Thymus (tissue), 14 donors: ENCODE measurements at places on chromosomes 13 and 19. TPM values are rescaled to one million over a fixed set of nuclear protein-coding genes. Genes with fewer than 3 reads are reported as not detected.

GRCh38 chr19:41305927-41306793, 3.8 kb upstream of the CCDC97 start:
- H3K27me3 ChIP-seq = no peaks in the 10 kb centered on the region
- no peak overlapping the region for H3K4me3 ChIP-seq

- H3K36me3 ChIP-seq = no peaks in the 10 kb centered on the region
- no peak for DNase-seq
- no peak overlapping the region for H3K4me3 ChIP-seq
- no peak overlapping the region for H3K27ac ChIP-seq
- H3K27me3 ChIP-seq = peaks cover 71% of the 10 kb centered on the region
Measured at GRCh38 chr19:47456721-47457474, 14.8 kb downstream of the SLC8A2 start.

GRCh38 chr19:54137699-54138488, at the start of gene CNOT3:
Gene CNOT3 (plus strand): TSS chr19:54137762. CDS start chr19:54142979, 5,217 bp downstream.
- H3K4me1 ChIP-seq = peaks cover 28% of the 10 kb centered on the region
- peak within 1 kb of the TSS; percentile 69 for H3K4me3 ChIP-seq
- peaks cover 26% of the 10 kb centered on the region for H3K36me3 ChIP-seq

DNA sequence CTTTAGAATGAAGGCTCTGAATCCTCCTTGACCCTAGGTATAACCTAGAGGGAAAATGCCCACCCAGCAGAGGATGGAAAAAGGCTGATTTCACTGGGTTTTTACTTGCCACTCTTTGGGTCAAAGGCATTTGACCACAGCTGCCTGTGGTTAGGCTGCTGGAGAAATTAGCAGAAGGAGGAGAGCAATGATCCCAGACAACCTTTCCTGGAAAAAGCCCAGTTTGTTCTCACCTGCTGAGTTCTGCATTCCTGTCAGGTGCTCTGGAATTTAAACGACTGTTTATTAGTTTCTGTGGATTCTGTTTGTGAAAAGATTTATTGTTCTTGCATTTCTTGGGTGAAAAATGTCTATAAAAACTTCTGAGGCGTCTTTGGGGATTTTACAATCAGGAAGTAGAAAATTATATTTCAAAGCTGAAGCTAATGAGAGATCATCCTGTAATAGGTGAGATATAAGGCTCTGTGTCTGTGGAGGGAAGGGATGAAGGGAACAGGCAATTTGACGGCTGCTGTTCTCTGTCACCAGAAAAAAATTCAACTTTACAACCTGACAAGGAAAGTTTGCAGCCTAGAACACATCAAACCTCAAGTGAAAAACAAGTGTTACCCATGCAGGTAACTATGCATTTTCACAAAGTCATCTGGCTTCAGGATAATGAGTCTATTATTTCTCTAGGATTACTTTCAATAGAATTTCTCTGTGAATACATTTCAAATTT, 519.7 kb downstream of the DIAPH3 start:
- no peak for DNase-seq
- no peak overlapping the region for H3K4me3 ChIP-seq
- no peaks in the 10 kb centered on the region for H3K4me1 ChIP-seq

- H3K27me3 ChIP-seq = no peaks in the 10 kb centered on the region
- no peak for DNase-seq
- no peak overlapping the region for H3K4me3 ChIP-seq
- H3K4me1 ChIP-seq = peaks cover 10% of the 10 kb centered on the region
- no peak overlapping the region for H3K27ac ChIP-seq
- H3K36me3 ChIP-seq = no peaks in the 10 kb centered on the region
Measured at GRCh38 chr13:108267347-108267746, 2.2 kb upstream of the TNFSF13B start.

GRCh38 chr13:112670864-112671263, 19.0 kb upstream of the ATP11A start:
- no peaks in the 10 kb centered on the region for H3K36me3 ChIP-seq
- no peaks in the 10 kb centered on the region for H3K4me1 ChIP-seq
- DNase-seq = no peak
- no peaks in the 10 kb centered on the region for H3K27me3 ChIP-seq

NFIC gene
- 2.1 TPM for total RNA-seq

GRCh38 chr19:12606796-12607195, 3.8 kb downstream of the ZNF490 start:
- no peak for DNase-seq
- H3K27me3 ChIP-seq = no peaks in the 10 kb centered on the region
- H3K36me3 ChIP-seq = peaks cover 35% of the 10 kb centered on the region
- peaks cover 16% of the 10 kb centered on the region for H3K4me1 ChIP-seq
- no peak overlapping the region for H3K27ac ChIP-seq

IL11 gene
- 0.38 TPM for total RNA-seq

- H3K36me3 ChIP-seq = peaks cover 57% of the 10 kb centered on the region
- no peak overlapping the region for H3K27ac ChIP-seq
- H3K4me1 ChIP-seq = peaks cover 90% of the 10 kb centered on the region
- no peaks in the 10 kb centered on the region for H3K27me3 ChIP-seq
- no peak overlapping the region for H3K4me3 ChIP-seq
Measured at GRCh38 chr19:7641290-7642276, 4.7 kb downstream of the STXBP2 start.

GRCh38 chr13:25688536-25688935, 316.8 kb downstream of the ATP8A2 start:
- no peaks in the 10 kb centered on the region for H3K27me3 ChIP-seq
- H3K36me3 ChIP-seq = no peaks in the 10 kb centered on the region
- DNase-seq = no peak

GRCh38 chr13:107680115-107680514, 535.2 kb downstream of the LIG4 start:
- no peaks in the 10 kb centered on the region for H3K4me1 ChIP-seq
- no peak overlapping the region for H3K27ac ChIP-seq
- H3K4me3 ChIP-seq = no peak overlapping the region
- DNase-seq = no peak

DNA sequence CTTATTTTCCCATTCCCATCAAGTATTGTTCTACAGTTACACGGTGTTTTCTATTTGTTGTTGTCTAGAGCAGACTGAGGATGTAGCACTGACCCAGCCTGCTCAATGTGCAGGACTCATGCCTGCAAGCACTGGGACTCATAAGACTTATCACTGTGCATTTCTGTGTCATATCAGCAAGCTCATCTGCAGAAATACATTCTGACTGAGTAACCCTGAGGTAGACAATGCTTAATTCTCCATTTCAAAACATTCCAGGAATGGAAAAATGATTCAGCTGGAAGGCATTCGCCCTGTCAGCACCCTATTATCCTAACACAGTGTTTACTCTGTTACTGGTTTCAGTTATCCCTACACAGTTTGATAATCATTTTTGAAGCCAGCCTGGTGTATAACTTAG, 2506.4 kb downstream of the PCDH9 start:
- H3K4me3 ChIP-seq = no peak overlapping the region
- no peaks in the 10 kb centered on the region for H3K4me1 ChIP-seq
- DNase-seq = no peak
- H3K27ac ChIP-seq = no peak overlapping the region
- H3K36me3 ChIP-seq = no peaks in the 10 kb centered on the region

TNFRSF19 gene
- total RNA-seq = 8.5 TPM

FXYD1 gene
- 3.2 TPM for total RNA-seq

DMAC2 gene
- total RNA-seq = 28.2 TPM

TMPRSS9 gene
- 0.09 TPM for total RNA-seq

- no peaks in the 10 kb centered on the region for H3K36me3 ChIP-seq
- no peaks in the 10 kb centered on the region for H3K27me3 ChIP-seq
- H3K4me3 ChIP-seq = no peak overlapping the region
- DNase-seq = no peak
- peak overlapping the region; percentile 19 for H3K27ac ChIP-seq
Measured at GRCh38 chr13:112583592-112584277, 4.2 kb downstream of the TUBGCP3 start.

DNA sequence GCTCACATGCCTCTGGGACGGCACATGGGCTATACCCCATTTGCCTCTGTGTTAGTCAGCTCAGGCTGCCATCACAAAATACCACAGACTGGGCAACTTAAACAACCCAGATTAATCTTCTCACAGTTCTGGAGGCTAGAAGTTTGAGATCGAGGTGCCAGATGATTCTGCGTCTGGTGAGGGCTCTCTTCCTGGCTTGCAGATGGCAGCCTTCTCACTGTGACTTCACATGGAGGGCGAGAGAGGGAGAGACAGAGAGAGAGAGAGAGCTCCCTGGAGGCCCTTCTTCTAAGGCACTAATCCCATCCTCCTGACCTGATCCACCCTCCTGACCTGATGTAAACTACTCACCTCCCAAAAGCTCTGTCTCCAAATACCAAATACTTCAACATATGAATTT, 55.0 kb downstream of the GPR12 start:
- no peaks in the 10 kb centered on the region for H3K4me1 ChIP-seq
- no peak overlapping the region for H3K4me3 ChIP-seq
- no peaks in the 10 kb centered on the region for H3K36me3 ChIP-seq

GRCh38 chr13:101915331-101915730, 462.9 kb downstream of the ITGBL1 start:
- DNase-seq = no peak
- no peak overlapping the region for H3K27ac ChIP-seq
- H3K27me3 ChIP-seq = peaks cover 52% of the 10 kb centered on the region
- no peaks in the 10 kb centered on the region for H3K4me1 ChIP-seq
- H3K4me3 ChIP-seq = no peak overlapping the region
- no peaks in the 10 kb centered on the region for H3K36me3 ChIP-seq

ZNF582 gene
- total RNA-seq = 4.2 TPM

DNA sequence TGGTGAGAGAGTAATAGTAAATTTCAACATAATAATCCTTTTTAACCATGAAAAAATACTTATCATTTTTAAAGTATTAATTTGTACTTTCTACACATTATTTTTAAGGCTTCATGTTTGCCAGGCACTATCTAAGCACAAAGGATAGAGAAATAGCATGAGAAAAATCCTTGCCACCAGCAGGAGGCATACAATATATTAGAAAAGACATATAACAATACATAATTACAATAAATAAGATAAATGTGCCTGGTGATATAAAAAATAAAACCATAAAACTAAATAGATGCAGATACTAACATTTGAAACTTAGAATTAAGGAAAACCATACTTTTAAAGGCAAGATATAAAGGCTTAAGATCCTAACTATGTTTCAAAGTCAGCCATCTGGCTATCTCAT, 1256.4 kb downstream of the DIAPH3 start:
- H3K4me3 ChIP-seq = no peak overlapping the region

SIAH3 gene
- 0.14 TPM for total RNA-seq
